ENCODE measurements at places on chromosomes 4 and X.

DNA sequence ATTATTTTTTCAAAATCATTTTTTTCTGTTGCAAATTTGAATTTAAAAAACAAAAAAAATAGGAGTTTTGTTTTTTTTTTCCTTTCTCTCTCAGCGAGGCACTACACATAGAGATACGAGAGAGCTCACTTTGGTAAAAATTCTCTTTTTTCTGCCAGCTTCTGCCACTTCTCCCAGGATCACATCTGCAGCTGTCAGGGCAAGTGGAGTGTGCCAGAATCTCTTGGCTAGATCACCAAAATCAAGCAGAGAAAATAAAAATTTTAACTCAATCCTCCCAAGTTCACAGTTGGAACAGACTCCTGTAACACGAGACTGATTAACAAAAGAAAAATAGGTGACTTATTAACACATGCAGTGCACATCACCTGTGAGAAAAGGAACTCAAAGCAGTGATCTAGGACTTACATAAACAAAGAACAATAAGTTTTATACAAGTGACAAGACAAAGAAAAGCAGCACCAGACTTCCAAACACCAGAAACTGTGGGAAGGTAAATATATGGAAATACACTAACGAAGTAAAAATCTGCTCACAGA lies 213.2 kb upstream of the ZFP42 start:
- no peak for DNase-seq

DNA sequence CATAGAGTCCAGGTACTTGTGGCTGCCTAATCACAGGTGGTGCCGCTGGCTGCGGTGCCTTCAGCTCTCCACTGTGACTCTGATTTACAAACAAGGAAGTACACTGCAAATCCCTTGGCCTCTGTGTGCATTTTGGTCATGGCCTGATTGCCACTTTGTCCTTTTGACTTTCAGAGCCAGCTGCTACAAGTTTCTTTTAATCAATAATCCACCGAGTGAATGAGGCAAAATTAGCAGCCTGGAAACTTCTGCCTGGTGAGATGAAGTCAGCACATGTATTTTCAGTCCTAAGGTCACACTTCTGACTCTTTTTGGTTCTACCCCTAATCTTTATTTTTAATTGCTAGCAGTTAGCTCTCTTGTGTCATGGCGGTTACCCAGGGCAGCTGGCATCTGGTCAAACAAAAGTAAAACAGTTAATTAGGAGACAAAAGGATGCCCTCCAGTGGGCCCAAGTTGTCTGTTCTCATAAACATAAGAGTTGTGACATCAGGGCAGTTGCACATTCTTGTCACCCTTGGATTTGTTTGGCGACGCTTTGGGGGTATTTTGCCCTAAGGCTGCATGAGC lies 62.3 kb upstream of the LNX1 start:
- DNase-seq: peak; percentile 11

DNA sequence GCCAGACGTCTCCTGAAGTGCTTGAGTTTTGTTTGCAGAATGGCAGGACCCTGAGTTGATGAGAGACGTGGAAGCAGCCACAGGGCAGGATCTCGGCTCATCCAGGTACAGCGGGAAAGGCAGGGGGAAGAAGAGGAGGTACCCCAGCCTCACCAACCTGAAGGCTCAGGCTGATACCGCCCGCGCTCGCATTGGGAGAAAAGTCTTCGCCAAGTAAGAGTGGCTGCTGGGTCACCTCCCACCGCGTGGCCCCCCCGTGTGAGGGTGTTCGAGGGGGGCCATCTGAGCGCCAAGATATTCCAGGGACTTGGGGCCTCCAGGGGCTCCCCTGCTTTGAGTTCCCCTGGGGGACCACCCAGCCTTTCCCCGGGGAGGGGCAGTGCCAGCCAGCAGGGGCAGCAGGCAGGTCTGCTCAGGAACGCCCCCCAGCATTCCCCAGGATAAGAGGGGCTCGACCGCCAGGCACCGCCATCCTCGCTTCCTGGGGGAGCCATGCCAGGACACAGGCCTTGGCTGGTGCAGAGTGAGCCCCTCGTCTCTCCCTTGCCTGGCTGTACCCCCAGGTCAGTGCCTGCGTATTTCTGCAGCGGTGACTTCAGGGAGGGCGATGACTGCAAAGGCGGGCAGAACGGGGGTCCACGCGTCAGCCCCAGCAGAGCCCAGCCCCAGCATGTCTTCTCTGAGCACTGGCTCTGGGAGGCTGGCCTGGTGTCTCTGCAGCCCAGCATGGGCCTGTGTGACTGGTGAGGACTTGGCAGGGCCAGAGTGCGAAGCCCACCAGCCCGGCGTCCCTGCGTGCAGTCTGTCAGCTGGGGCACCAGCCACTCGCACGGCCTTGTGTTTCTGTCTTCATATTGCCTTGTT lies 22.3 kb downstream of the NKX1-1 start:
- no peak for DNase-seq

DNA sequence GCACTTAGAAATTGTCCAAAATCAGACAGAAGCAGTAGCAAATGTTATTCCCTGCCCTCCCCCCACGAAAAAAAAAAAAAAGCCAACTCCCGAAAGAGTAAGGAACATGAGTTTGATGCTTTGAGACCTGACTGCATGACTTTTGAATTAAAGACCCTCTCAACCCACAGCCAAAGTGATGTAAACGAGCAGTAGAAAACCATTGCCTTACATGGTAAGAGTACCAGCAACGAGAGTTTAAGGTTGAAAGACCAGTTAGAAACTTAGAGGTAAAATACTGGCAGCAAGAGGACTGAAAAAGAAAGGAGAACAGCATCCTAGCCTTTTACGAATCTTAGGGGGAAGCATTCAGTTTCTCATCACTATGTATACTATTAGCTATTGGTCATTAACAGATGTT lies 10.0 kb upstream of the ANXA10 start:
- DNase-seq: no peak

- no peak for DNase-seq
These were observed 72.5 kb upstream of the TAB3 start for GRCh38 chrX:30961387-30962174.

- DNase-seq: peak; percentile 67
These were observed at the start of gene PKD2 for GRCh38 chr4:88007304-88008121. Gene PKD2, plus strand, starts transcription at chr4:88007635. Its CDS starts 99 bp downstream, at chr4:88007734.
